ENCODE measurements at places on chromosomes 3 and 15.

- H3K4me1 ChIP-seq, result peaks cover 11% of the 10 kb centered on the region
- no peak overlapping the region for H3K27ac ChIP-seq
- DNase-seq, result no peak
- no peak overlapping the region for H3K4me3 ChIP-seq
Observed at GRCh38 chr3:142850395-142851023, 38.4 kb downstream of the PCOLCE2 start.

DNA sequence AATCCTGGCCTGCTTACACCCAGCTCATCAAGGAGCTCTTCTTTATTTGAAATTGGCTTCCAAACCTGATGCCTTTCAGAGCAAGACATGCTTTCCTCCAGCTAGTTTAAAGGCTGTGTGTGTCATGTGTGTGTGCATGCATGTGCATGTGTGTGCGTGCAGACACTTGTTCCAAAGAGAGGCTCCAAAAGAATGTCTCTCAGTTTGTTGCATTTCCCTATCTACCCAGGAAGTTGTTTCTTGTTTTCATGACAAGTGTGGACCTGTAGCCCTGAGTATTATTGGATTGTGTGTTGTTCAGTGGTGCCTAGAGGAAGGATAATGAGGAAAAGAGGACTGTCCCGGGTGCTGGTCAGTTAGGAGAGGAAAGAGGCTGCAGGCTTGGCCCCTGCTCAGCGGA is 240.0 kb downstream of the THSD4 start:
- no peaks in the 10 kb centered on the region for H3K36me3 ChIP-seq
- no peak overlapping the region for H3K4me3 ChIP-seq
- DNase-seq, result peak; percentile 1
- no peaks in the 10 kb centered on the region for H3K27me3 ChIP-seq
- H3K27ac ChIP-seq, result peak overlapping the region; percentile 69
- H3K4me1 ChIP-seq, result peaks cover 36% of the 10 kb centered on the region

GRCh38 chr3:97914388-97914787 is 57.8 kb downstream of the RIOX2 start:
- DNase-seq, result no peak
- H3K4me3 ChIP-seq, result no peak overlapping the region
- H3K36me3 ChIP-seq, result no peaks in the 10 kb centered on the region
- no peak overlapping the region for H3K27ac ChIP-seq
- H3K4me1 ChIP-seq, result no peaks in the 10 kb centered on the region

DNA sequence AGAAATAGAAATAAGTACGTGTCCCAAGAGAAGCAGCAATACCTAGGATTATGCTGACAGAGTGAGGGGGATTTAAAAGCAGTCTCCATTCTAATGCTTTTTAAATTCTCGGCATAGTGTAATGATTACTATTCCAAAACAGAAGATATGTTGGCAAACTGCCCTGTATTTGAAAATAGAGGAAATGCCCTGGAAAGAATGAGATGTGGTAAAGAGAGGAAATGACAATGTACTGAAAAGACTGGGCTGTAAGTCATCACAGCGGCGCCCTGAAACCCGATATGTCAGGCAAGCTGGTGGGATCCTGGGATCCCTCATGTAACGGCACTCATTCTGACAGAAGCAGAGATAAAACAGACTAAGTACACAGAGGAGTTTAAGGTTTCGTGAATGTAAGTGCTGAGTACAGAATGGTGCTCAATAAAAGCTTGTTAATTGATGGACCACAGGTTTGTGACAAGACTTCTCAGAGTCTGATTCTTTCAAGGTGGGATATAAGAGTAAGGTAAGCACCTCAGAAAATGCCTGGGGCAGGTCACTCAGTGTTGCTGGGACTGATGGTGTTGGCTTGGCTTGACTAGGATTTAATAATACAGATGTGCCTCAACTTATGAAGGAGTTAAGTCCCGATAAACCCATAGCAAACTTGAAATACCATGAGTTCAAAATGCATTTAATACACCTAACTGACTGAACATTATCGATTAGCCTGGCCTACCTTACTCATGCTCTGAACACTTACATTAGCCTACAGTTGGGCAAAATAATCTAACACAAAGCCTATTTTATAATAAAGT is 91.4 kb downstream of the NFKBIZ start:
- H3K4me1 ChIP-seq, result peaks cover 7% of the 10 kb centered on the region
- H3K36me3 ChIP-seq, result no peaks in the 10 kb centered on the region
- no peak for DNase-seq

DNA sequence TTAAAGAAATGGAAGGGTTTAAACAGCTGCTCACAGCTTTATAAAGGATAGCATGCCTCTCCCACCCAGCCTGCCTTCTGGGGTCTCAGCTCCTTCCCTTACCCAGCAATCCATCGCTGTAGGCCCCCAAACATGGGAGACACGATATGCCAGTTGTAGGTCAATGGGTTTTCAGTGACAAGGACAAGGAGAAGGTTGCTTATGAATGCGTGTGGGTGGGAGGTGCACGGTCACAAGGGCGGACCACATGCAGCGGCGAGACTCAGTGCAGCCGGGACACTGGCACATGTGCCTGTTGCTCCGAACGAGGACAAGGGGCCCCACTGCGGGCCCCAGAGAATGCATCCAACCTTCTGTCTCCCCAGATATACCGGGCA is 67.0 kb downstream of the MGLL start:
- peaks cover 14% of the 10 kb centered on the region for H3K4me1 ChIP-seq
- H3K36me3 ChIP-seq, result peaks cover 37% of the 10 kb centered on the region
- no peak overlapping the region for H3K27ac ChIP-seq
- H3K4me3 ChIP-seq, result no peak overlapping the region

- no peak for DNase-seq
- H3K36me3 ChIP-seq, result no peaks in the 10 kb centered on the region
- peak overlapping the region; percentile 98 for H3K27ac ChIP-seq
- H3K4me3 ChIP-seq, result no peak overlapping the region
- H3K27me3 ChIP-seq, result no peaks in the 10 kb centered on the region
Observed at GRCh38 chr3:126081618-126082361, 2.1 kb downstream of the SLC41A3 start.

DNA sequence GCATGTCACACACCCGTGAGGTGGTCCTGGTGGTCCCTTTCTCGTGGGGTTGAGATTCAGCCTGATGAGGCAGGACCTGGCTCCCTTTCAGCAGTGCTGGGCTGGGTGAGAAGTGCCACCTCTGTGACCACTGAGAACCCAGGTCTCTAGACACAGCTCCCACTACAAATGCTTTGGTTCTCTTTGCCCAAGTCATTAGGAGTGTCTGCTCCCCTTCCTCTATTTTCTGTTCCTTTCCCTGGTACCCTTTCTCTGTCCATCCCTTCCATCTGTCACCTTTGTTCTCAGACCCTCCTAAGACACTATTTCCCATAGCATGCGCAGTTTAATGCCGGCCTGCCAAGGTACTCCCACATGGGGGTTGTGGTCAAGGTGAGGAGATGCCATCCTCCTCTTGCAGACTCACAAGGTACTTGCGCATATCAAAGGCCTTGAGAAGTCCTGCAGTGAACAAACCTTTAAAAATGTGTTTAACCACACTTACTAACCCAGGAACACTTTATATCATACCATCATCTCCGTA is 297.7 kb downstream of the LRTM1 start:
- no peak overlapping the region for H3K4me3 ChIP-seq
- H3K27me3 ChIP-seq, result no peaks in the 10 kb centered on the region
- H3K36me3 ChIP-seq, result no peaks in the 10 kb centered on the region
- H3K27ac ChIP-seq, result no peak overlapping the region
